ENCODE measurements at places on chromosomes 6 and 20. TPM values are rescaled to one million over a fixed set of nuclear protein-coding genes. Genes with fewer than 3 reads are reported as not detected.
A peak's percentile ranks its signal among the peaks of the same experiment; 100 is the strongest.

DNA sequence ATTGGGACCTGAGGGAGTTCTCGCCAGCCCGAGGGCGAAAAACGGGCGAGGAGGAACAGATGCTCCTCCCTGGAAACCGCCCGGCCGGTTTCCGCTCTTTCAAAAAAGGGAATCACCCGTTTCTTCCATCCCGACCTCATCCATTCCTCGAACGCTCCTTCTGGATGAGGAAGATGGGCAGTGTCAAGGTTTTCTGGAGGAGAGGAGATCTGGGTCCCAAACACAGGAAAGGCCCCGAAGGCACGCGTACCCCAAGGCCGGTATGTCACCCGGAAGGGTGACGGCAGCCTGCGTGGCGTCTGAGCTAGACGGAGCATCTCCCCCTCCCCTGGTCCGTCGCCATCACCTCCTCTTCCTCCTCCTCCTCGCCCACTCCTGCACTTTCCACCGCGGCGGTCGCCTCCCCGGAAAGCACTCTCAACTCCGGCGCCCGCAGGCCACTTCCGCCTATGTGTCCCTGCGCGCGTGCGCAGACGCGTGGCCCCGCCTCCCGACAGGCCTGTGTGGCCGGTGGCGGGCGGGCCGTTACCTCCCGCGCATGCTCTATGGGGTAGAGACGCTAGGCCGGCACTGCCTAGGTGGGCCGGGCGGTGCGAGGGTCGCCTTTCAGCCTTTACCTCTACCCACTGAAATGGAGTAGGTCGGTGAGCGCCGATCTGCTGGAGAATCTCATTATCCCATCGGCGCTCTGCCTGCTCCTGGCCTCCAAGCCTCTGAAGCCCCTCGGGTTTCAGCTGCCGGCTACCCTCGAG, at the start of gene SLC35B3:
Gene SLC35B3 (minus strand): TSS at position 453 of the 752 bp plus-strand sequence.
- H3K27me3 ChIP-seq = no peaks in the 10 kb centered on the region
- H3K4me3 ChIP-seq = peak within 1 kb of the TSS; percentile 92
- peak within 1 kb of the TSS; percentile 84 for H3K27ac ChIP-seq
- H3K4me1 ChIP-seq = peaks cover 8% of the 10 kb centered on the region

GRCh38 chr6:88982720-88983119, 19.3 kb upstream of the RNGTT start:
- no peaks in the 10 kb centered on the region for H3K27me3 ChIP-seq
- no peak overlapping the region for H3K27ac ChIP-seq
- no peaks in the 10 kb centered on the region for H3K4me1 ChIP-seq
- H3K4me3 ChIP-seq = no peak overlapping the region

- no peak overlapping the region for H3K4me3 ChIP-seq
- no peaks in the 10 kb centered on the region for H3K36me3 ChIP-seq
- no peaks in the 10 kb centered on the region for H3K4me1 ChIP-seq
- H3K27ac ChIP-seq = no peak overlapping the region
- DNase-seq = no peak
Measured at GRCh38 chr6:152420696-152421095, 216.5 kb downstream of the SYNE1 start.

- no peak overlapping the region for H3K4me3 ChIP-seq
- no peak overlapping the region for H3K27ac ChIP-seq
- no peaks in the 10 kb centered on the region for H3K27me3 ChIP-seq
- no peaks in the 10 kb centered on the region for H3K36me3 ChIP-seq
Measured at GRCh38 chr6:144077871-144078270, 17.5 kb downstream of the SF3B5 start.

ATF6B gene
- 34.7 TPM for total RNA-seq
